Stimulated activated CD4-positive, alpha-beta T cell treated with anti-CD3 and anti-CD28 coated beads, Interleukin-12 subunit alpha, Interleukin-12 subunit beta, amount 100 ng/mL, for 4 hours (primary cell): ENCODE measurements at places on chromosomes 11 and 22.

DNA sequence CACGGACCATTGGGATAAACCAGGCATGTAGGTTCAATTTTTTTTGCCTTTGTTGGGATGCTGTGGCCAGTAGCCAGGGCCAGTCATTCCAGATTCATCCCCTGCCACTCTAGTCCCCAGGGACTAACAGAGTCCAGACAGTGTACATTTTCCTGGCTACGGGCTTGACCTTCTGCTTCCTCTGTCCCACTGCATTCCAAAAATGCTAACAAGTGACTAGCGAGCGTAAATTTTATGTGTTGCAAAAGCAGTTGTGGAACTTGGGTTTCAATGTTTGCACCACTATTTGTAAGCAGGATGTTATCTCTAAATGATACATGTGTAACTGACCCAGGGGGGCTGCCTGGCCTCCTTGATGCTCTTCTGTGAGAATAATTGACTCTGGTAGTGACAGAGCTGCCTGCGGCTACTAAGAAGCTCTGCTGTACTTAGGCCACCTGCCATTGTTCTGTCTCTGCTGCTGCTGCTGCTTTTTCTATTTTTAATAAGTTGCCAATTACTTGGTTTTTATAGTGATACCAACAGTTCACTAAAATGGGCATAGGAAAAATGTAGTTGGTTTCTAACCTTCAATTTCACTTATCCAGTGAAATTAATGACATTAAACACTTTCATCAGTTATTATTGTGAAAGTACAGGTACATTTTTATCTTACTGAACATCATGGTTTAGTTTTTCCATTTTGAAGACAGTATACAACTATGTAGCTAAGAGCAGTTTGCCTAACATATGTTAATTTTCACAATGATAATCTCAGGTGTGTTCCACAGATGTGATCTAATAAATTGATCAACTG lies 26.8 kb downstream of the TNRC6B start:
- no peak for DNase-seq

- DNase-seq, result peak; percentile 44
These were observed 47.2 kb downstream of the C11orf58 start for GRCh38 chr11:16785520-16786128.

DNA sequence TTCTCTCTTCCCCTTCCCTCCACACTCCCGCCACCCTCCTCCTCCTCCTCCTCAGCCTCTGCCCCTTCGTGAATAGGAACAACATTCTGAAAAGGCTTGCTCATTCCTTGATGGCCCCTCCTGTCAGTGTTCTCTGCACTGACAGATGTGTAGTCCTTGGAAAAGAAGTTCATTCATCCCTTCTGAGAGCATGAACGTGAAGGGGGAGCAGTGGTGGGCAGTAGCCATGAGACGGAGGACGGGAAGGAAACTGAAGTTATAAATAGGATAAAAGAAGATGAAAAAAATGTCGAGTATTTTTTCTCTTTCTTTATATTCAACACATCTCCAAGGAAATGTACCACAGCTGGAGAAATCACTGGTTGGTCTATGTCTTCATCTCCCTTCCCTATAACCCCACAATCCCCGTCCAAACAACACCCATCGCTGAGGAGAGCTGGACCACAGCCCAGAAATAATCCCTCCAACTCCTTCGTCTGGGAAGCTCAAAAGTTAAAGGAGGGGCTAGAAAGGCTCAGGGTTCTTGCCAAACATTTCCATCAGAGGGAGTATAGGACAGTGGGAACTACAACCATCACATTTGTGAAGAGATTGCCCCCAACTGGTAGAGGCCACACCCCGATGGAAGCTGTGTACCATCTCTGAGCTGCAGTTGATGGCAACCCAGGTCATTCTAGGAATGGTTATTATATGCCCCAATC lies 33.5 kb downstream of the ETS1 start:
- no peak for DNase-seq

DNA sequence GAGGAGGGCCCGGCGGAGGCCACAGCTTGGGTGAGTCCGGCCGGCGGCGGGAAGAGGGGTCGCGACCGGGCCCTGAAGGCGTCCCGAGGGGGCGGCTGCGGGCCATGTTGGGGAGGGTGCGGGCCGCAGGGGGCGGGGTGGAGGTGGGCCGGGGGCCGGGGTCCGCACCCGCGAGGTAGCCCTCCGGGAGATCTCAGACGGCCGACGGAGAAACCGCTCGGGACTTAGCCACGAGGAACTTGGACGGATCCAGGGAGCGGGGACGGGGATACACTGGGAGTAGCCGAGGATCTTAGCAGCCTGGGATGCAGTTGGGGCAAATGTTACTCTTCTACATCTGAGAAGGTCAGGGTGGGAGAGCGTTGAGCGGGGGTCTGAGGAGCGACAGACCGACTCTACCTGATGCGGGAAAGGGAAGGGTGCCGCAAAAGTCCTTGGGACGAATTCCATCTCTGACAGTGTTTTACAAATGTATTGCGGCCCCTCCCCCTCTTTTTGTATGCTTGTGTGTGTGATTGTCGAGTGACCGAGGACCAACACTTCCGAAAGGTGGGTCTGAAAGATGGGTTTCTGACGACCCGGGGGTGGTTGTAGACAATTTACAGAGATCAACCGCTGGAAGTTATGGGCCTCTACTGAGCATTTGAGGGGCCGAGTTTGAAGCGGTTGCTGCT lies 658 bp downstream of the STIP1 start:
- peak; percentile 35 for DNase-seq

GRCh38 chr11:129528296-129528695 lies 152.6 kb downstream of the BARX2 start:
- no peak for DNase-seq

GRCh38 chr11:13970986-13971385 lies 8.5 kb downstream of the SPON1 start:
- no peak for DNase-seq

- DNase-seq, result no peak
These were observed 612.5 kb upstream of the LUZP2 start for GRCh38 chr11:23884341-23884740.

DNA sequence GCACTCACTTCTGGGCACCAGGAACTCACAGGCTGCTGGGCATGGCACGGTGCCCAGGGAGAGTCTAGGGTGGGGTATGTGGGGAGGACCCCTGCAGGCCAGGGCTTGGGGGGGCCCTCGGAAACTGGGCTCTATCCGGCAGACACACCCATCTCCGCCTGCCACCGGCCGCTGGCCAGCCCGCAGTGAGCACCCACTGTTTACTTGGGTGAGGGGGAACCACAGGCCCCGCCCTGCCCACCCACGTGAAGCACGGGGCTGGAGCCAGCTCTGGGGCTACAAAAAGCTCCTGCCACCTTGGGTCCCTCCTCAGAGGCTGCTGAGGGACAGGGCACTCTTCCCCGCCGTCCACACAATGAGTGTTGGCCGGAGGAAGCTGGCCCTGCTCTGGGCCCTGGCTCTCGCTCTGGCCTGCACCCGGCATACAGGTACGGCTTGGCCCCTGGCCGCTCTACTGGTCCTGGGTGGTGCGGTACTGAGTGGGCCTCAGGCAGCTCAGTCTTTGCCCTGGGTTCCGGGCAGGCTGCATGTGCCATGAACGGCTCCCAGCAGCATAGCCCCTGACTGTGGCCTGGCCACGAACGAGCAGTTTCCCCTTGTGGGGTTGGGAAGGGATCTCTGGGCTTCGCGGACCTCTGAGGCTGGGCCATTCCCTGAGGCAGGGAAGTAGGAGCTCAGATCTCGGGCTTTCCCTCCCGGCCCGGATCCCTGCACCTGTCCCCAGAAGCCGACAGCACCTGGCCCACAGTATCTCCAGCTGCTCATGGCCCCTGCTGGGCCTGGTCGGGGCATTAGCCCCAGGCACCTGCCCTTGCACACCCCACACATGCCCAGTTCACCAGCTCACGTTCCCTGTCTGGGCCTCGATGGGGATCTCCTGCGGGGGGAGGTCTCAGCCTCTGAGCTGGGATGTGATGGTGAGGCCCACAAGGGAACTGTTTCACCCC lies at the start of gene MUC5AC:
Gene MUC5AC, plus strand, starts transcription at position 309 of the 947 bp plus-strand sequence. Its CDS starts 47 bp downstream, at position 356.
- no peak for DNase-seq

- DNase-seq, result no peak
These were observed 14.1 kb upstream of the TSKU start for GRCh38 chr11:76768909-76769560.

GRCh38 chr11:129354691-129355090 lies 21.0 kb upstream of the BARX2 start:
- DNase-seq, result no peak

GRCh38 chr11:86978247-86978646 lies 23.1 kb upstream of the FZD4 start:
- DNase-seq, result no peak
